ENCODE measurements at places on chromosomes 3 and 15.

DNA sequence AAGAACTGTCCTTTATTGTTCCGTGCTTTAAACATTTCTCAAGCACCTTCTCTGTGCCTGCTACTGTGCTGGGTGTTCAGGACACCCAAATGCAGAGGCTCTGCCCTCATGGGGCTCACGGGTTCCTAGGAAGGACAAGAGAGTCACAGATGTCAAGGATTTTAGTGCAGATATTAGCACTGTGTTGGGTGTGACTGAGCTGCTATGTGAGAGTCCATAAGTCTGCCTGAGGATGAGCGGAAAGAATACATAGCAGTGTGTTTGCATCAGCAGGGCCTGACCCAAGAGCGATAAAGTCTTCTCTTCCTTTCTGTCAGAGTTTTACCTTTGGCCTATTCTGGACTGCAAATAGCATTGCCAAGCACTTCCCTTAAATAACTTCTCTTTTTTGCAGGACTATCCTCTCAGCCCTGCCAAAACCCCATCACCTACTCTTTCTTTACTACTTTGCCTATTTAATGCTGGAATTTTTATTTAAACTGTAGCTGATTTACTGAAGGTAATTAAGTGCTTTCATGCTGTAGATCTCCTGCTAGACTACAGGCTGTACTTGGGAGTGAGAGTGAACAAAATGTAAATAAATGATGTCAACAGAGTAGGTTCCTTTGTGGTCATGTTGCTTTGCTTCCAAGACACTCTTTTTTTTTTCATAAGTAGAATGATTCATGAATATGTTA, 459.4 kb upstream of the TPRG1 start:
- DNase-seq = no peak

DNA sequence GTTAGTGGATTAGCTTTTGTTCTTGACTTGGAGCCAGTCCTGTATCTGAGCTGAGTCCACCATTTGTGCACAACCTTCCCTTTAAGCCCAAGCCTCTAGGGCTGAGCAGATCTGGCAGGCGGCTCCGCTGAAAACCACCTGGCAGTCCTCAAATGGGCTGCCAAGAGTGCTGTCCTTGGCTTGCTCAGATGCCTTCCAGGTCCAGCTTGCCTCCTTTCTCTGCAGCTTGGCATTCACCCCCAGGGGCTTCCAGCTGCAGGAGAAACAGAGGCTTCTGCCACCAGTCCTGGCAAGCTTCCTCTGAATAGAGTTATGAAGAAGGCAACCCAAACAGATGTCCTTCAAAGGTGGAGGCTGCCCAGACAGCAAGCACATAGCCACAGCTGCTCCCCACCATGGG, 96.7 kb downstream of the LRTM1 start:
- no peak for DNase-seq

- DNase-seq = no peak
Measured at GRCh38 chr3:123547881-123548519, 36.9 kb downstream of the HACD2 start.

GRCh38 chr15:66841953-66842681, 140.1 kb downstream of the SMAD6 start:
- no peak for DNase-seq

DNA sequence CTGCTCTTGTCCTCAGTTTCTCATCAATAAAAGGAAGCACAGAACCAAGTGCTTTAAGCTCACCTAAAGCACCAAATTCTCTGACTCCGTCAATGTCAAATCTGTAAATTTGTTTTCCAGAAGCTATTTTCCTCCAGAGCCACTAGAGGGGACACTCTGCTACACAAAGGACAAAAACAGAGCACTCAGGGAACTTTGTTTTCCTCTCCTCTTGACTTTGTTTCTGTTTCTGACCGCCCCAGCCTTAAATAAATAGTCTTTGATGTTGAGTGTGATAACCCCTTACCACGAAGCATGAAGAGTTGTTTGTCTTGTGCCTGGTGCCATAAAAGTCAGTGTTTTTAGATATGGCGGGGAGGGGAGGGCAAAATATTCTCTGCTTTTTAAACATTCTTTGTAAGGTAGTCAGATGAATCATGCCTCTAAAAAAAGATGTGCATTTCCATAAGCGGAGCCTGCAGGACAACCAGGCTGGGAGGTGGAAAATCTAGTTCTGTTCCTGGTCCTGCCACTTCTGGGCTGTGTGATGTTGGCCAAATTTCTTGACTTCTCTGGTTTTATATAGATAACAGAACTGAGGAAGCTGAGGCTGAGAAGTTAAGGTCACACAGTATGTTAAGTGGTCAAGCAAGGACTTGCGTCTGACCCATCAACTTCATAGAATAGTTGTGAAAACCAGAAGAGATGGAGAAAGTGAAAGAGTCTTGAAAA, 7.3 kb upstream of the ZBTB38 start:
- DNase-seq = peak; percentile 83

DNA sequence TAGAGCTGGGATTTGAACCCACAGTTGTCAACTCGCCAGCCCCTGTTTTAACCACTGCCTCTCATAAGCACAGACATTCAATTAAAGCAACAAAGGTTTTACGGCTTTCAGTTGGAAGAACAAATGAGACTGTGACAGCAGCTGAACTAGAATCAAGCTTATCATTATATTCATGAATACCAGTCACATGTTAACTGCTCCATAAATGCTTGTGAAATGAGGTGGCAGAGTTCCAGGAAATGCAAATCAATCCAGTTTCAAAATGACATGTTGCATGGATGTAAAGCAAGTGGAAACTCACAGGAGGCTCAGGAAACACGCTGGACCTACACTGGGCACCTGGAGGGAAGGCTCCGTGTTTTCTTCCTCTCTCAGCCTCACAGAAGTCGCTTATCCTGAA, 3.9 kb downstream of the GP5 start:
- peak; percentile 62 for DNase-seq

DNA sequence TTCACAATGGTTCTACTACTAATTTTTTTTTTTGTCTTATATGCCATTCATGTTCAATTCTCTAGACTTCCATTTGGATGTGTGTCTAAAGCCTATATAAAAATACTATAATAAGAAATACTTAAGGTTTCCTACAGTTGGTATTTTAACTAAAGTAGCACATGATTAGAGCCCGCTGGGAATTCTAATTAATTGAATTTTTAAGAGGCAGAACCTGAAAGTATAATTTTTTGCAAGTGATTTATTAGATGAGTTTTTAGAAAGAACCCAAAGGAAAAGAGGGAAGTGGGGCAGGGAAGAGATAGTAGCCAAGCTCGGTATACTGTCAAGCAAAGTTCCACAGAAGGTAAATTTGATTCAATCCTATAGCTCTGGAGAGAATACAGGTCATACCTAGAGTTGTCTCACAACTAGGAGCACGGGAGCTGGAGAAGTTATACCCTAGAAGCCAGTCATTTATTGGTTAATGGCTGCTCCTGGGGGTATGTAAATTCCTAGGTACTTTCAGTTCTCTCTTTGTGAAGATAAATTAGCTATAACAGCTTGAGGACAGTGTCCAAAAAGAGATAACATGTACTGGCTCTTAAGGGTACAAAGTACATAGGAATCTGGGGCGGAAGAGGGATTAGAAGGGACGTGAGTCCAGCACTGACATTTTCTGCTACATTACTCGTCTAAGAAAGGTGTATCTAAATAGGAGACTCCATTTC, 225.6 kb downstream of the CNTN6 start:
- DNase-seq = no peak

DNA sequence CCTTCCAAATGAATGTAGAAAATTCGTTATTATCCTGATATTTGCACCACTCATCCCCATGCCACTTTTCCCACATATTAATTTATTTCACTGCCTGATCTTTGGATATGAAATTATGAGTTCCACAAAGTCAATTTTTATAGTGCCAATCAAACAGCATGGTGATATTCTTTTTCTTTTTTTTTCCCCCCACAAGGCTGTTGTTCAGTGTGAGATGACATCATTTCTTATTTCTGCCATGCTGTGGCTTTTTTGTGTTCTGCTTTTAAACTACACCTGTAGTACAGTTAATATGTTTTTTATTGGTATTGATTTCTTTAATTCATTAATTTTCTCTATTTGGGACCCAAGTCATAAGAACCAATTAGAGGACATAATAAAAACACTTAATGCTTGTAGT, 14.6 kb downstream of the MYNN start:
- no peak for DNase-seq

GRCh38 chr15:72982714-72983113, 69.5 kb upstream of the NEO1 start:
- DNase-seq = no peak

DNA sequence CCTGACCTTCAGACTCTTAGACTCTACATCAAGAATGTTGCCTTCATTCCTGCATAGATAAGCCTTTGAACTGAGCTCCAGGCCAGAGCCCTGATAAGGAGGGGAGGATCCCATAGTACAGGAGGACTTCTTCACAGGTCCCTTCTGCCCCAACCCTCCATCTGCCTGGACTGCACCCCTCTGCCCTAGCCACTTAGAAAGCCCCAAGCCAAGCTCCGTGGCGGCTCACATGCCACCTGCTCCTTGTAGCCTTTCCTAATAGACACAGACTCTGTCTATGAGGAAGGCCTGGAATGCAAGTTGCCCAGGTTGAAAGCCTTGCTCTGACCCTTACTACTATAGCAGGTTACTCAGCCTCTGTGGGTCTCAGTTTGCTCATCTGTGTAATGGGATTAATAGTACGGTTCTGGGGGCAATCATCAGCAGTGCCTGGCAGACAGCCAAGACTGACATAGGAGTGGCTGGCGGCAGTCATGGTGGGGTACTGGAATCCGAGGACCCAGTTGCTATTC, 11.6 kb downstream of the PCSK6 start:
- DNase-seq = no peak

- no peak for DNase-seq
Measured at GRCh38 chr3:141249041-141249440, 17.4 kb downstream of the PXYLP1 start.

GRCh38 chr3:37494216-37494615, 319.8 kb upstream of the LRRFIP2 start:
- DNase-seq = no peak

- DNase-seq = peak; percentile 82
Measured at GRCh38 chr3:150763841-150764483, 993 bp upstream of the SIAH2 start.

DNA sequence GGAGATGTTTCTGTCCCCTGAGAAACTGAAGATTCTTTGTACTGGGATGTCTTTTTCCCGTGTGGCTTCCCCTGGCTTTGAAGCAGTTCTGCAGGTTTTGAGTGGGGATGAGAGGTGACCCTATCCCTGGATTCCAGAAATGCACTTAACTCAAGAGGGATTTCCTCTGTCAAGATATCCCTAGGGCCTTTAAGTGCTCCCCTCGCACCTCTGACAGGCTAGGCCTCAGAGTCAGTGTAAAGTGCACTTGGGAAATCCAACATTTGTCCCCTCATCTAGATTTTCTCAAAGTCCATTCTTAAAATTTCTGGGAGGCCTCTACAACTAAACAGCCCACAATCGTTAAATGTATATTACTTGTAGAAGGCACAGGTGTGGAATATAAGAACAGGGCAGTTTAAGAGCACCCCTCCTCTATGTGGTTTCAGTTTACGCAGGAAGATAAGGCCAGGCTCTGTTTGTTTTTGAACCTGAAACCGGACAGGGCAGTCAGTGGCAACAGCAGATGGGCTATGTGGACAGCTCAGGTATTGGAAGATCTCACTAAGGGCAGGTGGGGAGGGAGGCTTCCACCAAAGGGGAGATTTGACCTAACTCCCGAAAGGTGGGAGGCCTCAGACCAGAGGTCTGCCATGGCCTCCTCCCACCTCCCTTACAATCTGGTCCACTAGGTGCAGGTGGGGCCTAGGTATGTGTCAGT, 4.8 kb downstream of the C3orf52 start:
- peak; percentile 88 for DNase-seq

DNA sequence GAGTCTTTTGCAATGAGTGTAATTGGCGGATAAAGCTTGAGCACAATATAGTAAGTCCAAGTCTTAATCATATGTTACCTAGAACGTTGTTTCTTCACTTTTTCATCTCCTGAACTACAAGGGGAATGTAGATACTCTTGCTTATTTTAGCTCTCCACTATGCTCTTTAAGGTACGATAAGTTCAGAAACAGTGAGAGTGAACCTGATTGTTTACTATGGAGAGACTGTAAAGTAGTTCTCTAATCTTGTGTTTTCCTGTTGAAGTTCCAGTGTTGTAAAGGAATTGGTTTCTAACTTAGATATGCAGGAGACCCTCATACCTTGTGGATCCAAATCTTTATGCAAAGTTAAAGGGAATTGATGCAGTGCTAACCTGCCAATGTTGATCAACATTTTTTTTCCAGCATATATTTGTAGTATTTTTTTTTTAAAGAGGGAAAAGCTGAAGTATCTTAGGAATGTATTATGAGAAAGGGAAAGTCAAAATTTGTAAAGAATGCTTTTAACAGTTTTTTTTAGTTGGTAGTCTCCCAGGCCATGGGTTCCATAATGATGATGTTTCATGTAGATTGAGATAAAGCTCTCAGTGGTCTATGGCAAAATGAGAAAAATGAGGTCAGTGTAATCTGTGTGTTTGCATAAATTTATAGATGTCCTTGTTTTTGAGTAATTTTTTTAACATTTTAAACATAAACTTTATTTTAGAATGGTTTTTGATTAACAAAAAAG, 14.9 kb downstream of the ATP11B start:
- no peak for DNase-seq

GRCh38 chr3:99683465-99683864, 45.1 kb downstream of the COL8A1 start:
- no peak for DNase-seq

- no peak for DNase-seq
Measured at GRCh38 chr3:40287248-40287647, 22.3 kb upstream of the EIF1B start.

DNA sequence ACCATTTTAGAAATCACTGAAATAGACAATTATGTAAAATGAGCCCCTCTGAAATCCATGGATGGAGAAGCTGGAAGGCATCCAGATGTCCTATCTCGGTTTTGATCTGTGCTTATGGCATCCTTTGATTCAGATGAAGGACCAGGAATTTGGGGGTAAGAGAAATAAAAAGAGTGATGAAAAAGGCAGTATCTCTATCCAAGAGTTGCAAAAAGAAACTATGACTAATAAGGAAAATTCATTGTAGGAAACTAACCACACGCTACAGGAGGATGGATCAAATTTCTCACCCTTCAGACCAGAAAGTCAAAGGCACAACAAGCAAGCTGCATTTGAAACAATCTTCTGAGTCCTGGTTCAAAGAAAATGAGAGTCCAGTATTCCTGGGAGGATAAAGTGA, 34.8 kb downstream of the SRGAP3 start:
- DNase-seq = no peak

DNA sequence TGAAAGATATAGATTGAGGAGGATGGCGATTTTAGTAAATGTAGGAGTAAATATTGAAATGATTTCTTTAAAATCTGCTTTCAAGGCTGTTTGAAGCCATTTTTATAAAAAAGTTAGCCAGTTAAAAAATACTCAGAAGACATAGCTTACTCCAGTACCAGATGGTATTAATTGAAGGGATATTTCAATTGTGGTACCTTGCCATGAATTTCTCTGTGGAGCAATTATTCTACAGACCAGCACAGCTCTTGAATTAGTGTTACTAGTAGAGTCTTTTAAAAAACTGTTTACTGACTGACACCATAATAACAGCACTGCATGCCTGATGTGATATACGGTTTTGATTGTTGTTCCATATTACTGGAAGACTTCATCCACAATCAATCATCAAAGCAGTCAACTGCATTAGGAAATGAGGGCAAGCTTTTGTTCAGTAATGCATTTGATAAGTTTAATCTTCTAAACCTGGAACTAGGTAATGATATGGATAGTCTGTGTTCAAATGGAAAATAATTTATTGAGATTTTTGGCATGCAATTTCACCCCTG, 106.4 kb downstream of the MFSD1 start:
- no peak for DNase-seq

Measured in NCI-H146 (cell line).